ENCODE measurements at places on chromosomes 5 and 9.

GRCh38 chr5:93736284-93736683 lies 5.1 kb downstream of the POU5F2 start:
- DNase-seq: no peak

- DNase-seq: no peak
Observed at GRCh38 chr9:128747241-128747640, 23.3 kb upstream of the ZDHHC12 start.

GRCh38 chr5:135315386-135315785 lies 83.6 kb downstream of the MACROH2A1 start:
- no peak for DNase-seq

DNA sequence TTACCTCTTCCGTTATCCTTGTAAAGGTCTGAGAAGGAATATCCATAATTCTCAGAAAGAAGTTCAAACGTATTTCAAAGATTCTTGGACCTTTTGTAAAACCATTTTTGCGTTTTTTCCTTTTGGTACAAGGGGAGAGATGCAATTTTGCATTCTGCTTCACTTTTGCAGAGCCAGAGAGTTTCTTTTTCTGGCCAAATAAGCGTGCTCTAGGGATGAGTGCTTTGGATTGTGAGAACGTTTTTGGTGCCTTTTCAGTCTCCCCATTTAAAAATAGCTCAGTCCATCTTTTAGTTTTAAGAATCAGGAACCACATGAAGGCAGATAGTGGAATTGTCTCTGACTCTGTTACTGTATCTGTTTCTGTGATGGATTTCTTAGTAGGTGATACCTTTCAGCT lies 1.5 kb downstream of the ARHGAP26 start:
- DNase-seq: no peak

DNA sequence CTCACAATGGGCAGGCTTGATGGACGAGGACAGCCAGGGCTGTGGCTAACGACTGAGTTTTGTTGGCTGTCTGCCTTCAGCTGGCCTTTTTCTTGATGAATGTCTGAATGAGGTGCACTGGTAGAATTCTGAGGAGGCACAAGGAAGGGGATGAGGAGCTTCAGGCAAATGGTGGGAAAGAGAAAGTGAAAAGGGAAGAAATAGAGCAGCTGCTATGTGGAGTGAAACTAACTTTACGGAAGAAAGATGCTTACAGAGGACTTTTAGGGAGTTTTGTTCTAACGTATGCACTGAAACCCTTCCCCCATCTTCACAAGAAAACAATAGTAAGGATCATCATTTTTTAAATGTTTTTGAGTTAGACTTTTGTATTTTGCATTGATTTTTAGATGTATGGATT lies 45.3 kb downstream of the OR2K2 start:
- no peak for DNase-seq

DNA sequence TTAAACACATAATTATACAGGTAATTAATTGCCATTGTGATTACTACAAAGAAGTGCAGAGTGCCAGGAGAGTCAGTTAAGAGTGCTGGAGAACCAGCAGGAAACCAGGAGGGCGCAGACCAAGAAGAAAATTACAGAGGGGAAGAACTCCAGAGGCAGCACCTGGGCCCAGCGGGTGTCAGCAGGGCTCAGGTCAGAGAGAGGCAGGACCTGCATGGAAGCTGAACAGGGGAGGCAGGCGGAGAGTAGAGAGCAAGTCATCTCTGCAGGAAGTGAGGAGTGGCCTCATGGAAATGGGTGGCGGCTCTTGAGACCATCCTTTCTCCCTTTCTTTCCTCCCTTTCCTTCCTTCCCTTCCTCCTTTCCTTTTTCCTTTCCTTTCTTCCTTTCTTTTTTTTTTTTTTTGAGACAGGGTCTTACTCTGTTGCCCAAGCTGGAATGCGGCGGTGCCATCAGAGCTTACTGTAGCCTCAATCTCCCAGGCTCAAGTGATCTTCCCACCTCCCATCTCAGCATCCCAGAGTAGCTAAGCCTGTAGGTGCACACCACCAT lies 4.0 kb upstream of the ZBTB34 start:
- no peak for DNase-seq

DNA sequence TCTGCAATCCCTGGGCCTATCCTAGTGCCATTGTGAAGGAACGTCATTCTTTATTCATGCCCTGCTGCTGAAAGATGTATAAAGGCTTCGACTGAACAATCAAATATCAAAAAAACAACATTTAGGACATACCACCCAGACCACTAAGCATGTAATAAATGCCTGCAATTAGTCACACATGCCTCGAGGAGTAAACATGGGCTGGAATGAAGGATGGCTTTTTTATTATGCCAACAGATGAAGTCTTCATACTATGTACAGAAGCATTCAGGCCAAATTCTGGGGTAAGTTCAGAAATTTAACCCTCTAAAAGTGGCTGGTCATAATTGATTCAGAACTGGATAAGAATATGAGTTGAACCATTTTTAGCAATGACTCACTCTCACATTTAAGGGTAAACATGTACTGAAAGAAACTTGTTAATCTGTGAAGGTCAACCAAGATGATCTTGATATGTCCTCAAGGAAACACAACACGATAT lies 38.1 kb downstream of the FAM240B start:
- DNase-seq: no peak

DNA sequence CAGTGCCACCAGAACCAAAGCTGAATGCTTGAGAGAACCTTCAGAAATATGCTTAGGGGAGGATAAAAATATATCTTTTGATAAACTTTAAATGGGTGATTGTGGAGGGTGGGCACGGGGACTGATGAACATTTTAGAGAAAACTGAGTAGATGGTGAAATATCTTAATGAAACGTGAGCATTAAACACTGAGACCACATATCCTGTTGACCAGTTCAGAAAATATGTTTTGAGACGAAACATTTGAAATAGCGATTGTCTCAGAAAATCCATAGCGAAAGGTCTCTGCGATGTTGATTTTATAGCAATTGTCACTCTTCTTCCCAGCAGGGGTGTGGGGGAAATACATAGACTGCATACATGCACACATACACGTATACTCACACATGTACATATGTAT lies 231.0 kb downstream of the ESM1 start:
- no peak for DNase-seq

GRCh38 chr9:108655818-108656217 lies 200.0 kb downstream of the ACTL7B start:
- no peak for DNase-seq

- no peak for DNase-seq
Observed at GRCh38 chr9:116549061-116549664, 137.9 kb upstream of the TRIM32 start.

DNA sequence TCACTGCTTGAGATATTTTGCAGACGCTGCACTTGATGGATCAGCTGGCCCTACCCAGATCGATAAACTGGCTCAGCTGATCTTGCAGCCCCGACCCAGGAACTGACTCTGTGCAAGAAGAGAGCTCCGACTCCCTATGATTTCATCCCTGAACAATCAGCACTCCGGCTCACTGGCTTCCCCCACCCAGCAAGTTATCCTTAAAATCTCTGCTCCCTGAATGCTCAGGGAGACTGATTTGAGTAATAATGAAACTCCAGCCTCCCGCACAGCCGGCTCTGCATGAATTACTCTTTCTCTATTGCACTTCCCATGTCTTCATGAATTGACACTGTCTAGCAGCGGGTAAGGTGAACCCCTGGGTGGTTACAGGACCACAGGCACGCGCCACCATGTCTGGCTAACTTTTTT lies 16.9 kb upstream of the NANS start:
- no peak for DNase-seq

DNA sequence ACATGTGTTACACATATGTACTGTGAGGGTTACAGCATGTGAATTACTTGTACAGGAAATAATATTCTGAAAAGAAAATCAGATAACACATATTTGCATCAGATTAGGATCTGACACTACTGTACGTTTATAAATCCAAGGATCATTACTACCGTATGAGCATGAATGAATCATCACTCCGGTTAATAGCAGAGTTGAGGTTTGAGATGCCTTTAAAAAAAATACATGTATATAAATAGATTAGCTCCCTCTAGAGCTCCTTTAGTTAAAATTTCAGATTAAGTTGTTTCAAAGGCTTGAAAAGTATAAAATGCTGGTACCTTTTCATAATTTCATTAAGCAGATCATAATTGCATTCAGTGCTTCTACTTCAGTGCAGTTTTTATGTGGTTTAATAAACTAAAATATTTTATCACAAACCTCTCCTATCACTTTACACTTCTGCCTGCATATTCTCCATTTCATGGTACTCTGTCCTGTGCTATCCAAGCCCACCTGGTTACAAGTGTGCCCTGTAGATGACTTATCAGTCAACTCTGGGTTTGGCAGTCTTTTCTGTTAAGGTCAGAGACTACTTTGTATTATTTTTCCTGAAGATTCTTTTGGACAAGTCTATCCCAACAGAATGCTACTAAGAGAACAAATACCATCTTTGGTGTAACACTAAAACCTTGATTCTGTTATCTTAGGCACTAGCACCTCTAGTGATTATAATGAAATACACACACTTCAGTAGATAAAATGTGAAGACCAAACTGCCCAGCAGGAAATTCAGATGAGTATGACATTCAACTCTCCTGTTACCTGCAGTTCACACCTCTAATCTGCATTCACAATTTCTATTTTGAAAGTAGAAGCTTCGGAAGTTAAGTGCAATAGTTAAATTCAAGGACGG lies 48.0 kb upstream of the POU5F2 start:
- no peak for DNase-seq

DNA sequence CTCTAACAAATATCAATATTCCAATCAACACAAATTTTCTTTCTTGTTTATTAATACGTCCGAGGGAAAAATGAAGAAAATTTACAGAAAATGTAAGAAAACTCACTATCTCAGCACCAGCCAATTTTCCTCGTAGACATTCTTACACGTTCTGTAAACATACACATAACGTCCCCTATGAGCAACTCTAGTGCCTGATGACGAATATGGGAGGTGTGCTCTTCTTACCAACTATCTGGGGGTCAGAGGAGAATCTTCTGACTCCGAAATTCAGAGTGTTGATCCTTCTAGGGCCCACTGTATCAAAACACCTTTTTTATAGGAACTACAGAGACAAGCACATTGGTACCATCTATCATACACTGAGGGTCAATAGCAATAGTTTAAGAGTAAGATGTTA lies 198.7 kb downstream of the GAPVD1 start:
- DNase-seq: no peak

DNA sequence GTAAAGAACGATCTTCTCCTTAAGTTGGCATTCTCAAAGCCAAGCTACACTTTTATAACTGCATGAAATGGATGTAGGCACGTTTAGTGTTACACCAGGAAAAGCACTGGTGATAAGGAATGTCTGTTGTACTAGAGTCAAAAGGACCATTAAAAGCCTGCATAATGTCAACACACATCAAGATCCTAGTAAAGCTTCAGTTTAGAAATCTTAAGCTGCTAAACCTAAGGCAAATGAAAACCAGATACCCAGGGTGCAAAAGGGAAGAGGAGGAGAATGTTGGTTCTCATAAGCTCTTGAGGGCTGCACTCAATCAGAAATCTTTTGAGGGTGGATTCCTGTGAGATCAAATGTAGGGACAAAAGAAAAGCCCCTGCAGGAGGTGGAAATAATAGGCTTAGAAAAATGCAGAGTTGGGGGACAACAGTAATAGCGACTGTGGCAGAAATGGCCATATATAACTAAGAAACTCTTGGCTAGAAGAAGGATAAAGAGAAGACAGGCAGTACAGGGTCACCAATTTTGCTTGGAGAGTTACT lies 148.2 kb downstream of the FBXL17 start:
- DNase-seq: no peak

- DNase-seq: no peak
Observed at GRCh38 chr9:127455324-127455992, 4.1 kb downstream of the LRSAM1 start.

DNA sequence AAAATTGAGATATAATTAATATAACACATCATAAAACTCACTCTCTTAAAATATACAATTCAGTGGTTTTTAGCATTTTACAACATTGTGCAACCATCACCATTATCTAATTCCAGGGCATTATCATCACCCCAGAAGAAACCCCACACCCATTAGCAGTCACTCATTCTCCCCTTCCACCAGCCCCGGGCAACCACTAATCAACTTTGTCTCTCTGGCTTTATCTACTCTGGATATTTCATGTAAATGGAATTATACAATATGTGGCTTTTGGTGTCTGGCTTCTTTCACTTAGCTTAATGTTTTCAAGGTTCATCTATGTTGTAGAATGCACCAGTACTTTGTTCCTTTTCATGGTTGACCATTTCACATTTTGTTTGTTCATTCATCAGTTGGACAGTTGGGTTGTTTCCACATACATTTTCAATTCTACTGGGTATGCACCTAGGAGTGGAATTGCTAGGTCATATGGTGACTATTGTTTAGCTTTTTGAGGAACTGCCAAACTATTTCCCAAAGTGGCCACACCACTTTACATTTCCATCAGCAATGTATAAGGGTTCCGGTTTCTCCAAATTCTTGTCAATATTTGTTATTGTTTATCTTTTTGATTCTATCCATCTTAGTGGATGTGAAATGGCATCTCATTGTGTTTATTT lies 62.4 kb downstream of the MARCHF3 start:
- DNase-seq: no peak

DNA sequence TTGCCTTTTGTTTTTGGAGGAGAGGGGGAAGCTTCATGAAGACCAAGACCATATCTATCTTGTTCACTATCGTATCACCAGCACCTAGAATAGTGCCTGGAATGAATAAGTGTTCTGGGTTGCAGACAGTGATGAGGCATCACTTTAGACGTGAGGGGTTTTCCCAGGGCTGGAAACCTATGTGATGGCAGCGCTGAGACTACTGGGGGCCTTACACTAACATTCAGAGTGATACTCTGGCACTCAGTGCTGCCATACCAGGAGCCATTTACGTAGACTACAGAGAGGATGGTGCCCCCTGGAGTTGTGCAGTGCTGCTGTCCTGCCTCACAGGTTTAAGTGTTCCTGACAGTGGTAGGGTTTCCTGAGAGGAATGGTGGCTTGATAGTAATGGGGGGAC lies 6.9 kb downstream of the CCL19 start:
- no peak for DNase-seq

- no peak for DNase-seq
Observed at GRCh38 chr5:139733698-139734538, 61.7 kb upstream of the PSD2 start.

GRCh38 chr5:151251621-151252020 lies 1.4 kb upstream of the GM2A start:
- DNase-seq: no peak

- no peak for DNase-seq
Observed at GRCh38 chr5:133508845-133509741, 103.2 kb downstream of the FSTL4 start.

- DNase-seq: no peak
Observed at GRCh38 chr5:151318850-151319732, 15.5 kb upstream of the SLC36A3 start.

- no peak for DNase-seq
Observed at GRCh38 chr9:98913044-98913443, 30.7 kb upstream of the COL15A1 start.

DNA sequence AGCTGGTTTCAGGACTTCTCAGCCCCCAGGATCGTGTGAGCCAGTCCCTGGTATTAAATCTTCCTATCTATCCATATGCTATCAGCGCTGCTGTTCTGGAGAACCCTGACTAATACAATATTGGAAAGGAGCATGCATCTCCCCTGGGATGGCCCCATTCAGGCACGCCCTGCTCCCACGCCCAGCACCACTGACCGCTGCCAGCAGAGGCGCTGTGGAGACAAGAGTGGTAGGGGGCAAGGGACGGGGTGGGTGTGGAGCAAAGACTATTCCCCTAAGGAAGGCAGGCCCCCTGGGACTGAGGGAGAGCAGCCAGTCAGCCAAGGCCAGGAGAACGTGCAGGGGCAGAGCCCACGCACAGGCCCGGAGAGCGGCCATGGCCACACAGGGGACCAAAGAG lies 116.0 kb downstream of the VAV2 start:
- no peak for DNase-seq

GRCh38 chr5:130845049-130845765 lies 319.8 kb downstream of the HINT1 start:
- no peak for DNase-seq

- no peak for DNase-seq
Observed at GRCh38 chr9:115746496-115746895, 407.1 kb upstream of the PAPPA start.
